ENCODE measurements at places on chromosomes 6 and 20. TPM values are rescaled to one million over a fixed set of nuclear protein-coding genes. Genes with fewer than 3 reads are reported as not detected.

Gene COL9A3
- total RNA-seq, result not detected

DNA sequence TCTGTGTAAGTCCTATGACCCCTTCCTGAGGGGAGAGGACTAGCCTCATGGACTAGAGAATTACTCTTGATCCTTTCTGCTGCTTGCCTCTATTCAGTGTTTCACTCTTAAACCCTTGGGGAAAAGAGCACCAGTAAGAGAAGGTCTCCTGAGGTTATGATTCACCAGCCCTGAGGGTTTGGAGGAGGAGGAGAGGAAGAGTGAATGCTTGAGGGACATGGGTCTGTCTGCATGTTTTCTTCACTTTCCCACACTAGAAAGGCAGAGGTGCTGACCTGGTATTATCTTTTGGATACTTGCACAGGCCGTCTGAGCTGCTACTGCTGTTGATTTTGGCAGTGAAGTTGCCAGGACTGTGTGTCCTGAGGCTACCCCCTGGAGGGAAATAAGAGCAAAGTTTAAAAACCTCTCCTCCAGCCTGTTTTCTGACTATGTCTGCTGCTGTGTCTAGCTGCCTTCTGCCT is 78.3 kb downstream of the CD109 start:
- DNase-seq, result no peak

- no peak for DNase-seq
These were observed 60.0 kb downstream of the RFPL4B start for GRCh38 chr6:112407101-112407590.

- no peak for DNase-seq
These were observed 465 bp upstream of the KCNS1 start for GRCh38 chr20:45101333-45101850.

Gene KCNB1
- not detected for total RNA-seq

DNA sequence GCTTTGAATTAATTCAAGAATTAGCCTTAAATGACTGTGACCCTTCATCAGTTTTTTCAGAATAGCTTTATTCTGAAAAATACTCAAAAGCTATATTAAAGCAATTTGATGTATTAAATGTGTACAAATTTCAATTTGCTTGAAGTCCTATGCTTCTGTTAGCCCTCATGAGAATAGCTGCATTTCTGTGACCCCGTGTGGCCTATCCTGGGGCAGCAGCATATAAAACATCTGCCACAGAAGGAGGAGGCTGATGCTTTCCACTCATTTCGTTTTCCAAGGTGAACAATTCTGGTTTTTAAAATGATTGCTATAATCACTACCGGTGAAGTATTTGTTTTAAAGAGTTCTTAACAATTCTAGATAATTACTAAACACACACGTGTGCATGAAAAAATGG is 360.3 kb downstream of the BTBD9 start:
- no peak for DNase-seq

Gene SHLD1
- 6.5 TPM for total RNA-seq

Gene PPP1R16B
- 81.4 TPM for total RNA-seq

- DNase-seq, result no peak
These were observed 183.0 kb upstream of the MMS22L start for GRCh38 chr6:97465877-97466561.

- peak; percentile 54 for DNase-seq
These were observed at the start of gene MTCL3 for GRCh38 chr6:127518710-127519468. MTCL3 (minus strand) TSS chr6:127519335.

Gene BTNL2
- total RNA-seq, result not detected

DNA sequence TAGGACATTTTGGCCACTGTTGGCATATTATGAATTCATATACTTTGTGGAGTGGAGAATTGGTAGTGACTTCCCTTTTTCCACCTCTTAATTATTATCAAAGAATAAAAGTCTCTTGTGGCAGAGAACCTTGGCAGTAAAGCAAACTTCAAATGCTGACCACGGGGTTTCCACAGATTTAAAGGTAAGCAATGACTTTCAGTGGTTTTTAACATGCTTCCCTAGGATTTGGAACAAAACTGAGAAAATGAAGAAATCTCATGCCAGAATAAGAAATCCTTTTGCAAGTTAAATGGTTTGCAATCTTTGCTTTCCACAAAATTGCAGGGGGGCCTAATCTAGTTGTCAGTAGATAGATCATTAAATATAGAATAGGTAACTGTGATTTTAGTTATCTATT is 2.0 kb upstream of the SDC4 start:
- no peak for DNase-seq

DNA sequence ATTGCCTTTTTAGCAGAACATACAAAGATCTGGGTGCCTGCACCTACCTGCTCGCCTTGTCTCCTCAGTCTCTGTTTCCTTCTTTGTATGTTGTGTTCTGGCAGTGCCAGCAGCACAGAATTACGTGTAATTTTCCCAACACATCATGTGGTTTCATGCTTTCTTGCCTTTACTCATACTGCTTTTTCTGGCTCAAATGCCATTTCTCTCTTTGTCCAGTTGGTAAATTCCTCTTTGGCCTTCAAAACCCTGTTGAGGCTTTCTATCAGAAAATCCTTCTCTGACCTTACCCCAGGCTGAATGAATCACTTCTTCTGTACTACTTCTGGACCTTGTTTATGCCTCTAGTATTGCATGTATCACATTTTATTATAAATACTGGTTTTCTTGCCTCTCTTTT is 31.8 kb downstream of the L3MBTL3 start:
- no peak for DNase-seq

- DNase-seq, result no peak
These were observed 132.8 kb upstream of the AGPAT4 start for GRCh38 chr6:161406646-161407045.

Gene PROCR
- 3.0 TPM for total RNA-seq

DNA sequence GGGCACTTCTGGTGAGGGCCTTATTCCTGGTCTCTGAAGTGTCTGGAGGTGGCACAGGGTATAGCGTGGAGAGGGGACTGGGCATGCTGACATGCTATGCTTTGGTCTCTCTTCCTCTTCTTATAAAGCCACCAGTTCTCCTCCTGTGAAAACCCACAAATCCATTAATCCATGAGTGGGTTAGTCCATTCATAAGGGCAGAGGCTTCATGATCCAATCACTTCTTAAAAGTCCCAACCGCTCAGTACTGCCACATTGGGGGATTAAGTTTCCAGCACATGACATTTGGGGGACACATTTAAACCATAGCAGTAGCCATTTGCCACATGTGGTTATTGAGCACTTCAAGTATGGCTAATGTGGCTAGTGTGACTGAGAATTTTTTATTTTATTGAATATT is 3.8 kb upstream of the TRIB3 start:
- DNase-seq, result no peak

Gene GPR6
- total RNA-seq, result not detected

DNA sequence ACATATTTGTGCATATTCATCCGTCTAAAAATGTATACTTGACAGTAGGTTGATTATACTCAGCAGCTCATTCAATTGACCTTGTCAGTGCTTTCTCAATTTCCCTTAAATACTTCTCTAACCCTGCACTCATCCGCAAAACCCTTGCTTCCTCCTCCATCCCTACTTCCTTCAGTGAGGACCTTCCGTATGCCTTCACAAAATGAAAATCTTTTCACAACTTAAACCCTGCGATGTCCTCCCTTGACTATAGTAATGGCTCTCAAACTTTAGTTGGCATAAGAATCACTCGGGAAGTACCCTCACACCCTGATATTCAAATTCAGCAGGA is 5.2 kb downstream of the MBOAT1 start:
- no peak for DNase-seq

Gene PLN
- not detected for total RNA-seq

DNA sequence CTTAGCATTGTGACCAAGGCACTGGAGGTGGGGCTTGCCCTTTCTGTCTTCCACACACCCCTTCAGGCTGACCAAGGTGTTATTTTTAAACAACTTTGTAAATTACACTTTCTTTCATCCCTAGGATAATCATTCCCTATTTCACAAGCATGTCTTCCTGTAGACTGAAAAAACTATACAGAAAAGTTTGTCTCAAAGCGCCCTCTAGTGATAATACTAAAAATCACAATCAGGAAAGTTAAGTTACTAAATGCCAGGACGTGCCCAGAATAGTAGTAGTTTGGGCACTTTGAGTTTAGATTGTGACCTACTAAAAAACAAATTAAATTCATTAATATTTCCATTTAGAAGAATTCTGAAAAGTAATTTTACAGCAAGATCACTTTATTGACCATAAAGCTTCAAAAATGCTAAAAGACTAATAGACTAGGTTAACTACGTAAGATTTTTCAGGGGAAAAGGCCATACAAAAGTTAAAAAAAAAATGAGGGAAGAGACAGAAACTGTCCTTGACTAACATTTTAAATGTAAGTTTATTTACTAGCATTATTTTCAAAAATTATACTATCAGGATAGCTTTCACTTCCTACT is 123.3 kb upstream of the DUSP22 start:
- no peak for DNase-seq
